ENCODE measurements at places on chromosomes 5 and 9. TPM values are rescaled to one million over a fixed set of nuclear protein-coding genes. Genes with fewer than 3 reads are reported as not detected.

- DNase-seq: no peak
Observed at GRCh38 chr9:123354806-123355508, 1.0 kb upstream of the CRB2 start.

DNA sequence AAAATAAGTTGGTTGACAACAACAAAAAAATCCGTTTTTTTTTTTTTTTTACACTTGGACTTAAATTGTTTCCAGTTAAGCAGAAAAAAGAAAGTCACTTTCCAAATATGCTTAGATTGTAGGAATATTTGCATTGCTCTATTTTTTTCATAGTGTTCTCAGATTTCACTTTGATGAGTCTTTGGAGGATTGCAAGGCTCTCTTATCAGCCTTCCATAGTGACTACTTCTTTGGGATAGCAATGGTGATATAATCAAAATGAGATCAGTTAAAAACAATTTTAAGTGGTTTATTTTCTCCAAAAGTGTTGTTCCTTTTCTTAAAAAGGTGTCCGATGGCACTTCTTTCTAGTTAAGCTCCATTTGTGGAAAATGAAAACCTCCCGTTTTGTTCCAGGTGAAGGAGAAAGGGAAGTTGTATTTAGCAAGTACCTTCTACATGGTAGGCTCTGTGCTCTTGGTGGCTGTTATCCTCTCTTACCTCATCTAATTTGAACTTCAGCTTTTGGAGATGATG is 3.9 kb downstream of the RASGRF2 start:
- DNase-seq: no peak

DNA sequence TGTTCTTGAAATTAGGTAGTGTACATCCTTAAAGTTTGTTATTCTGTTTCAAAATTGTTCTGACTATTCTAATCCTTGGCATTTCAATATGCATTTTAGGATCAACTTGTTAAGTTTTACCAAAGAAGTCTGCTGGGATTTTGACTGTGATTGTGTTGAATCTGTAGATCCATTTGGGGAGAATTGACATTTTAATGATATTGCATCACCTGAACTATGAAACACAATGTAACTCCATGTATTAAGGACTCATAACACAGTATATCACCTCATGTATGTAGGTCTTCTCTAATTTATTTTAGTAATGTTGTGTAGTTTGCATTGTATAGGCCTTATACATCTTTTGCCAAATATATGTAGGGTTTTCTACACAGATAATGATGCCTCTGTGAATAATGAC is 77.8 kb downstream of the RALGPS1 start:
- DNase-seq: no peak

- no peak for DNase-seq
Observed at GRCh38 chr9:111300140-111300735, 29.8 kb downstream of the OR2K2 start.

- DNase-seq: no peak
Observed at GRCh38 chr5:124789104-124789605, 42.7 kb upstream of the ZNF608 start.

DNA sequence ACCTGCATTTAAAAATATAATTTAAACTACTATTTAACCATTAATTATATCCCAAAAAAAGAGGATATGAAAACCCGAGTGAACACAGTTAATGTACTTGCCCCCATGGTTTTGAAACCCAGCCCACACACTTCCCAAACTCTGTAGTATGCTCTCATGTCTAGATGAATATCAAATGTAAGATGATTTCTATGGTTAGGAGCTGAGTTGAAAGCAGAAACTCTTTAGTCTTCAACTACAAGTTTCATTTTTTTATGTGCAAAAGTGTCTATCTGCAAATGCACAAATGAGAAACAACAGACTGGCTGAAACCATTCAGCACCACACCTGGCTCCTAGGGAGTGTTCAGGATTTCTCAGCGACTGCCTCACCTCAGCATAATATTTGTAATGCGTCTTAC is 183.3 kb downstream of the SEMA5A start:
- DNase-seq: no peak

DNA sequence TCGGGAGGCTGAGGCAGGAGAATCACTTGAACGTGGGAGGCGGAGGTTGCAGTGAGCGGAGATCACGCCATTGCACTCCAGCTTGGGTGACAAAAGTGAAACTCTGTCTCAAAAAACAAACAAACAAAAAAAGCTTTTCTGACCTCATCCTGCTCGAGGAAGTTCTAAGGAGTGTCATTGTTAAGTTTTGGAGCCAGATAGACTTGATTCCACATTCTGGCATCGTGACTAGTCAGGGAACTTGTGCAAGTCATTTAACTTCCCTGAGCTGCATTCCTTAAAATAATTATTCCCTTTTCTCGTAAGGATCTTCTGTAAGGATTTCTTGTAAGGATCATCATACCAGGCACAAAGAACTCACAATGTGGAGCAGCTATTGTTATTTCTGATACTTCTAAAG is 26.2 kb downstream of the SNX24 start:
- no peak for DNase-seq

GRCh38 chr5:154194345-154195329 is 4.1 kb downstream of the GALNT10 start:
- no peak for DNase-seq

DNA sequence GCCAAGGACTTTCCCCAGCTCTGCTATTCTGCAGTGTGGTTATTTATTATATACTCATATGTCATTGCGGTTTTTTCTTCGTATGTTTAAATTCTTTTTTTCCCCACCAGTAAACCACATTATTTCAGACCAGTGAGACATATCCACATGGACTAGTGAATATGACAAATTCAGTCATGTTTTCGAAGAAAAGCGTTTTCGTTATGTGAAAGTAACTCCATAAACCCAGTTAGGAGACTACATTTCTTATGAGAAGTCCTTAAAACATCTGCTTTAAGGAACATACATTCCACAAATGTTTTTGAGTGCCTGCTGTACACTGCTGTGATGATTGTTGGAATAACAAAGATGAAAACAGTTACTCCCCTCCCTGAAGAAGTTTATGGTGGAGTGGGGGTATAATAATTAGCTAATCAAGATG is 591.8 kb upstream of the CLINT1 start:
- no peak for DNase-seq

DNA sequence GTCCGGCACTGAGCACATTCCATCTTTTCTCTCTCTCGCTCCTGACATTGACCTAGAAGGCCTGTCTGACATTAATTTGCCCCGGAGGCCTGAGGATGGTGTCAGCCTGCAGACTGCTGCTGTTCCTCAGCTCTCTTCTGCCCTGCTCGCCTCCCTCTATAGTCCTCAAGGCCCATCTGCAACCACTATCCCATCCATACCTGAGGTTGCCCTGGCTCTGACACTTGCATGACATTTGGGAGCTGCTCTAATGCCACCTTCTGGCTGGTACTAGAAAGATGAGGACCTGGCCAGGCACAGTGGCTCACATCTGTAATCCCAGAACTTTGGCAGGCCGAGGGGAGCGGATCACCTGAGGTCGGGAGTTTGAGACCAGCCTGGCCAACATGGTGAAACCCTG is 38.6 kb upstream of the GGTA1 start:
- DNase-seq: no peak

GRCh38 chr5:58958701-58959100 is 375.8 kb downstream of the RAB3C start:
- DNase-seq: no peak

DNA sequence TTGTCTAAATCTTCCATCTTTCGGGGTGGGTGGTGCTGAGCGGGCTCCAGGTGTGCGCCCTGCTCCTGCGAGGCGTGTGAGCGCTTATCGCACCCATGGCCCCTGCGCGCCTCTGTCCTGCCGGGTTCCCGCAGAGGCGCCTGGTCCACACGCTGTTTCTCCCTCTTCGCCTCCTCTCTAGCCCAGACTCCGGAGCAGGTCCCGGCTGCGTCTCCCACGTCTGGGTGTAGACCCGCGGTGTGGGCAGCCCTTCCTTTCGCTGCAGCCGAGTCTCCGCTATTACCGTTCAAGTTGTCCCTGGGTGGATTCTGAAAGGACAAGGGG is 40.5 kb upstream of the PLEKHG4B start:
- DNase-seq: no peak

- DNase-seq: no peak
Observed at GRCh38 chr5:93174930-93175329, 406.1 kb downstream of the NR2F1-AS1 start.

GRCh38 chr5:31442058-31442745 is 89.7 kb downstream of the DROSHA start:
- no peak for DNase-seq

DNA sequence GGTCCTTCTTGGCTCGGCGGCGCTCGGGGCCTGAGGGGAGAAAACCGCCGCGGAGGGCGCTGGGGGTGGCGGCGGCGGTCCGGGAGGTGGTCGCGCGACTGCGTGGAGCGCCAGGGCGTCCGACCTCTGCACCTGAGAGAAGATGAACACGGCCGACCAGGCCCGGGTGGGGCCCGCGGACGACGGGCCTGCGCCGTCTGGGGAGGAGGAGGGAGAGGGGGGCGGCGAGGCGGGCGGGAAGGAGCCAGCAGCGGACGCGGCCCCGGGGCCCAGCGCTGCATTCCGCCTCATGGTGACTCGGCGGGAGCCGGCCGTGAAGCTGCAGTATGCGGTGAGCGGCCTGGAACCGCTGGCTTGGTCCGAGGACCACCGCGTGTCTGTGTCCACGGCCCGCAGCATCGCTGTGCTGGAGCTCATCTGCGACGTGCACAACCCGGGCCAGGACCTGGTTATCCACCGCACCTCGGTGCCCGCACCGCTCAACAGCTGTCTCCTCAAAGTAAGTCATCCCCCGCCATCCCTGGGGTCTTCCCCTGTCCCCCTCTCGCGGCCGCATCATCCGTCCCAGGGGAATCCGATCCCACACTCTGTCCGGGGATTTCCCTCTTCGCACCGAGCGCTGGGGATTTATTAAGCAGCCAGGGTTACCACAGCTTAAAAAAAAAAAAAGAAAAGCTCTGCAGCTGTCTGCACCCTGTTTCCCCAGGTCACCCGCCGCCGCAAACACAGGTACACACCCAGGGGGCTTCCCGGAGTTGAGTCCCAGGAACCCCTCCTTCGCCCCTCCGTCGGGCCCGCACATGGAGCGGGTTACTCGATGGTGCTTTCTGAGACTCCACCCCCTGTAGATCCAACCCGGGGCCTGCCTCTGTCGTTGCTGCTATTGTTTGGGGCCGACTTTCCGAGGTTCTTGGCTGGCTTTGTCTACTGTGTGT is at the start of gene GTF3C4:
Gene GTF3C4, plus strand, starts transcription at position 8 of the 935 bp plus-strand sequence. Its CDS starts 135 bp downstream, at position 143.
- no peak for DNase-seq

DNA sequence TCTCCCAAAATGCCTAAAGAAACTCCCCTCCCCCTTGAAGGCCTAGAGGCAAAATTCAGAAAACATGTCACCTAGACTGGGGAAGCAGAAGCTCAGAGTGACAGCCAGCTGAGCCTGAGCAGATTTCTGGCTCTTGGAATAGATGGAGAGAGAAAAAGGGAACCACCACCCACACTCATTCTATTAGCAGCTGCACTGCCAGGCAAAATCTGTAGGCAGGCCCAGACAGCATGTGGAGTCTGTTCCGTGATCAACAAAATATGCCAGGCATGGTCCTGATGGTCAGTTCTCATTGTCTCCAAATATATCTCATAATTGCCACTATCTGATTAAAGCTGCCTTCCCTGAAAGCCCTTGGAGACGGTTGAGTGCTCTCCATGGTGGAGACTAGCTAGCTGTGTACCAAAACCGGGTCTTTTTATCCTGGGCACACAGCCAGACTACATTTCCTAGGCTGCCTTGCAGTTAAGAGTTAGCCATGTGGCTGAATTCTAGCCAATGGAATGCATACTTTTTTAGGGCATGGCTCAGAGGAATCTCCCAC is 131.7 kb upstream of the GPR151 start:
- DNase-seq: no peak

DNA sequence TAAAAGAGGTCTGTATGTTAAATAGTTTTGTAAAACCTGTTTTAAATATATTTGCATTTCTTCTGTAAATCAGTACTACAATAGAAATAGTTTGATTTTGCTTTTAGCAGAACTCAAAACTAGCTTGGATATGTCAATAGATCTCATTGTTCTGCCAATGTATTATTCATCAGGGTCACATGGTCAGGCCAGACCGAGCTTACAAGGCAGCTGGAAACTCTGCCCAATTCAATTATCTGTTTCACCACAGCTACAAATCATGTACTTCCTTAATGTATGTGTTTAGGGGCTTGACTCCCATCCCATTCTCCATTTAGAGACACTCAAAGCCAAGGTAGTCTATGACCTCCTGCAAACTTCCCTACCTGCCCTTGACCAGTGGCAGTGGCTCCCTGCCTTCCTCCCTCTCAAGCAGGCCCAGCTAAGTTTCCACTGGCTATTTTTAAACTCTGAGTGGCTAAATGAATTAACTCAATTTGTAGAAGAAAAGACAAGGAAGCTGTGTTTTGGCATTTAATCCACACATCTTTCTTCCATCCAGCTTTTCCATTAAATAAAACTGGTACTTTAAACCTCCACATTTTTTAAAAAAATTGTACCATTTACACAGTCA is 46.4 kb upstream of the SELENOP start:
- DNase-seq: no peak

- DNase-seq: no peak
Observed at GRCh38 chr9:115551396-115551795, 433.4 kb upstream of the TNC start.

GRCh38 chr9:126063326-126063725 is 263.3 kb upstream of the MVB12B start:
- DNase-seq: no peak

DNA sequence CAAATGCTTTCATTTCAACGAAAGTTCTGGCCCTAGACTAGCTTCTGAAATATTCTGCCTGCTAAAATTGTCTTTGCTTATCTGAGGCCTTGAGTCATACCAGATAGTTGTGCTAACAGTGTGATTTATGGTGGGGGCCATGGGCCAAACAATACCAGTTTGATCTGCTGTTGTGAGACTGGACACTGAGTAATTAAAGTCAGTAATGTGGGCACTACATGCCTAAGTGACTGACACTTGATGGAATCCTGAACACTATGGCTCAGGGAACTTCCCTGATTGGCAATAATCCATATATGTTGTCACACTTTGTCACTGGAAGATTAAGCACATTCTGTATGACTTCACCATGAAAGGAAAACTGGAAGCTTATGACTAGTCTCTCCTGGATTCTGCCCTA is 127.6 kb upstream of the CYLC2 start:
- no peak for DNase-seq

GRCh38 chr9:2599896-2600295 is 21.7 kb upstream of the VLDLR start:
- no peak for DNase-seq

GRCh38 chr9:111456529-111456928 is 27.7 kb downstream of the ECPAS start:
- no peak for DNase-seq

GRCh38 chr9:86924206-86924605 is 23.1 kb downstream of the GAS1 start:
- no peak for DNase-seq

GRCh38 chr5:177446200-177447065 is at the start of gene PRR7:
PRR7 (plus strand) TSS chr5:177446814; CDS start chr5:177455068, 8,254 bp downstream.
- peak; percentile 48 for DNase-seq

The GARIN3 gene
- not detected for polyA plus RNA-seq

The VCAN gene
- 344 TPM for polyA plus RNA-seq

The SCGB3A1 gene
- 1.6 TPM for polyA plus RNA-seq

The WNK2 gene
- 34.7 TPM for polyA plus RNA-seq

The IFNK gene
- polyA plus RNA-seq: not detected

The EMB gene
- polyA plus RNA-seq: 3.7 TPM

The ZFAND5 gene
- polyA plus RNA-seq: 221 TPM

The QRFP gene
- polyA plus RNA-seq: 0.81 TPM

The SOX30 gene
- polyA plus RNA-seq: 0.70 TPM

The SVEP1 gene
- 7.2 TPM for polyA plus RNA-seq

The GRXCR2 gene
- not detected for polyA plus RNA-seq

The C5orf24 gene
- 96.6 TPM for polyA plus RNA-seq

The TERT gene
- 0.33 TPM for polyA plus RNA-seq

The FGF10 gene
- polyA plus RNA-seq: 7.8 TPM

The PCDHGA10 gene
- polyA plus RNA-seq: 3.5 TPM

The GRIA1 gene
- polyA plus RNA-seq: 5.8 TPM

The OBP2B gene
- not detected for polyA plus RNA-seq

The SLC6A3 gene
- polyA plus RNA-seq: 0.58 TPM

Measured in left renal cortex interstitium (tissue), 4 donors.